Activated CD4-positive, alpha-beta T cell treated with anti-CD3 and anti-CD28 coated beads, Interleukin-2, amount 10 ng/mL, durations not matched to agents 7 days and 5 days (primary cell): ENCODE measurements at places on chromosomes 4 and X.
A peak's percentile ranks its signal among the peaks of the same experiment; 100 is the strongest.

DNA sequence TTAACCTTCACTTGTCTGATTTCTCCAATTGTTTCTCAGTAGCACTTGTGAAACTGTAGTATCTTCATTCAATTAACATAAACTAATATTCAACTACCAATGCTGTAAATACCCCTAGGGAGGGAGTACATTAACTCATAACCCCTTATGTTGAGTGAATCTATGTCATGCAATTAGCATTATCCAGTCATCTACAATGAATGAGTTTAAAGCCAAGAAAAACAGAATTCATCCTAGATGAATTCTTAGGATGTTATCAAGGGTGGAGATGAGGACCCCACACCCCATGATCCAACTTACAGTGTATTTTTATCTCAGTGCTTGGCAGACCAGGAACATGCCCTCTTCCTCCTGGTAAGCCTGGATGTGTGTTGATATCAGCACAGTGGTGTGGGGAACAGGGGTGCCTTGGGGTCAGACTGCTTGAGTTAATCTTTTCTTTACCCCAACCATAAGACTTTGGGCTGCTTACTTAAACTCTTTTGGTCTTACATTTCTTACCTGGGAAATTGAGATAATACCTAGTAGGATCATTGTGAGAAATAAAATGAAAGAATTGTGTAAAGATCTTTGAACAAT lies 62.1 kb upstream of the SCOC start:
- DNase-seq = no peak

- no peak for DNase-seq
Measured at GRCh38 chr4:70706516-70706915, 15.2 kb upstream of the RUFY3 start.

- no peak for DNase-seq
Measured at GRCh38 chr4:29708473-29708872, 1011.7 kb upstream of the PCDH7 start.

DNA sequence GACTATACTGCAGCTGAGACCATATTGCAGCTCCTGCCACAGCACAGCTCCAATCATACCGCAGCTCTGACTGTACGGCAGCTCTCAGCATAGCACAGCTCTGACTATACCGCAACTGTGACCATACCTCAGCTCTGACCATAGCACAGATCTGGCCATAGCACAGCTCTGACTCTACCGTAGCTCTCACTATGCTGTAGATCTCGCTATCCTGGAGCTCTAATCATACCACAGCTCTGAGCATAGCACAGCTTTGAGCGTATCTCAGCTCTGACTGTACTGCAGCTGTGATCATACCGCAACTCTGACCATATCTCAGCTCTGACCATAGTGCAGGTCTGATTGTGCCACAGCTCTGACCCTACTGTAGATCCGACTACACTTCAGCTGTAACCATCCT lies 139.2 kb downstream of the ASMT start:
- no peak for DNase-seq

- peak; percentile 9 for DNase-seq
Measured at GRCh38 chrX:30887721-30888120, 1.3 kb downstream of the TAB3 start.

DNA sequence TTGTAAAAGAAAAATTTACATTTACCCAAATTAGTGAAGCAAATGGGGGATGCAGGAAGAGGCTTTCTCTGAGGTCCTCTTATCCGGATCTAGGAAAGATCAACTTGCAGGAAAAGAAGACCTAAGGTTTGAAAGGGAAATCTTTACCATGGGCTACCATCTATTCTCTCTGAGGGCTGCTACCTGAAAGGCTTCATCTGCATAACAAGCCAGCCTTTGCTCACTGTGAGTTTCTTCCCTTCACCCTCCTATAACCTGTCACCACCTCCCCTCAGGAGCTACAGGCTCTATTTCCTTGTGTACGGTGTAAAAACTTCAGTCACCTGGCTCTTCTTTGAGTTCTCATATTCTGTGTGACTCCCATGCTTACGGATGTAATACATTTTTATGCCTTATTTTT lies 118.6 kb upstream of the BEND4 start:
- DNase-seq = no peak

DNA sequence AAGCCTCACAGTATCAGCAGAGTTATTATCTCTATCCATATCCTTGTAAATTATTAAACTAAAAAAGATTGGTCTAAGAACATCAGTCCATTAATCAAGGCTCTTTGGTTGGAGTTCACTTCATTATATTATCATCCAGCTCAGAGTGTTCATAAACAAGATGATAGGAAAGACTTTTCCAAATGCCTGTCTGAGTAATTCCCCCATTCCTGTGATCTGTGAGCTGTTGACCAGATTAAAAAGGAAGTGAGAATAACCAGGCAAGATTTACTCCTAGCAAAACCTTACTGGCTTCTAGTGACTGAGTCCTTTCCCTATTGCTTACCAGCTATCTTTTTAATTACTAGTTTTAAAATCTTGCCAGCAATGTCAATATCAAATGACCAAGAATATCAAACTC lies 14.9 kb downstream of the PKD2 start:
- DNase-seq = no peak

- DNase-seq = no peak
Measured at GRCh38 chr4:82809619-82810018, 11.0 kb upstream of the SCD5 start.

DNA sequence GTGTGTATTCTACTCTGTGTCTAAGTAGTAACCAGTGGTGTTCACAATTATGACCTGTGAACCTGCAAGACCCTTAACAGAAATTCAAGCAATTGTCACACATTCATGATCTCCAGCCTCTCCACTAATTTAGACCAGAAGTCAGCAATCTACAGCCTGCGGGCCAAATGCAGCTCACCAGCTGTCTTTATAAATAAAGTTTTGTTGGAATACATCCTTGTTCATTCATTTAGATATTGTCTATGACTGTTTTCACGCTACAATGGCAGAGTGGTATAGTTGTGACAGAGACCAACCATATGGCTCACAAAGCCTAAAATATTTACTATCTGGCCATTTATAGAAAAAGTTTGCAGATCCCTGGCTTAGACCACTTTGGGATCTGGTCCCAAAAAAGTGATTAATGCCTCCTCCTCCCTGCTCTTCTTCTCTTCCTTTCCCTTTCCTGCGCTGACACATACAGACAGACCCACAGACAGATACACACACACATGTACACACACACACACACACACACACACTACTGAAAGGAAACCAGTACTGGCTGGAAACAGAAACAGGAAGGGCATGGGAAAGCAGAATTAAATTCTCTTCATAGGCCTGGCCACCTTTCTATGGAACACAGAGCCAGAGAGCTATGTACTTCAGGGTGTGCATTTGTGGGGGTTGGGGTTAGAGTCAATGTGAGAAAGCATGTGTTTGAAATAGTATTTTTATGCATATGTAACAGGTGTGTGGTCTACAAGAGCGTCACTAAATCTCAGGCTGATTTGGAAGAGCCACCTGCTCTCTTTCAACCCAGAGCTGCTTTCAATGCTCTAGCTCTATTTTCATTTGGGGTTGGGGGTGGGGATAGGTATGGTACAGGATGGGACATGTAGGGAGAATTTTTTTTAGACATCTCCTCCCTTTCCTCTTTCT lies 49.7 kb upstream of the TMEM164 start:
- no peak for DNase-seq

DNA sequence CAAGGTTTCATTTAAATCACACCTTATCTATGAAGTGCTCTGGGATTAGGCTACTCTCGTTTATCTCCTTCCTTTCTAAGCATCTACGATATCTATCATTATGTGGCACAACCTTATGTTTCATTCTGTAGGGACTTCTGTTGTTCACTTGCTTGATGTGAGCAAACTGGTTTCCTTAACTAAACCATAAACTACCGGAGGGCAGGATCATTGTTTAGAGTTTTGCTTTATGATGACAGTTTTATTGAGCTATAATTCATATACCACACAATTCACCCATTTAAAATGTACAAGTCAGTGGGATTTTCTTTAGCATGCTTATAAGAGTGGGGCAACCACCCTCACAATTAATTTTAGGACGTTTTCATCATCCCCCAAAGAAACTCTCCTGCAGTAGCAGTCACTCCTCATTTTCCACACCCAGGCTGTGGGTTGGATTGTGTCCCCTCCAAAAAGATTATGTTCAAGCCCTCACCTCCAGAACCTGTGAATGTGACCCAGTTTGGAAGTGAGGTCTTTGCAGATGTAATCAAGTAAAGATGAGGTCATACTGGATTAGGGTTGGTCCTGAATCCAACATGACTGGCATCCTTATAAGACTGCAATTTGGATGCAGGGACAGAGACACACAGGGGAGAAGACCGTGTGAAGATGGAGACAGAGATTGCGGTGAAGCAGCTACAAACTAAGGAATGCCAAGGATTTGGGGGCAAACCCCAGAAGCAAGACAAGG lies 42.1 kb upstream of the SH3RF1 start:
- DNase-seq = no peak

GRCh38 chrX:115350711-115351381 lies 61.3 kb downstream of the LUZP4 start:
- DNase-seq = no peak

- DNase-seq = no peak
Measured at GRCh38 chr4:130424211-130424610, 1328.3 kb downstream of the C4orf33 start.

GRCh38 chr4:47525154-47525819 lies 40.2 kb downstream of the ATP10D start:
- no peak for DNase-seq

DNA sequence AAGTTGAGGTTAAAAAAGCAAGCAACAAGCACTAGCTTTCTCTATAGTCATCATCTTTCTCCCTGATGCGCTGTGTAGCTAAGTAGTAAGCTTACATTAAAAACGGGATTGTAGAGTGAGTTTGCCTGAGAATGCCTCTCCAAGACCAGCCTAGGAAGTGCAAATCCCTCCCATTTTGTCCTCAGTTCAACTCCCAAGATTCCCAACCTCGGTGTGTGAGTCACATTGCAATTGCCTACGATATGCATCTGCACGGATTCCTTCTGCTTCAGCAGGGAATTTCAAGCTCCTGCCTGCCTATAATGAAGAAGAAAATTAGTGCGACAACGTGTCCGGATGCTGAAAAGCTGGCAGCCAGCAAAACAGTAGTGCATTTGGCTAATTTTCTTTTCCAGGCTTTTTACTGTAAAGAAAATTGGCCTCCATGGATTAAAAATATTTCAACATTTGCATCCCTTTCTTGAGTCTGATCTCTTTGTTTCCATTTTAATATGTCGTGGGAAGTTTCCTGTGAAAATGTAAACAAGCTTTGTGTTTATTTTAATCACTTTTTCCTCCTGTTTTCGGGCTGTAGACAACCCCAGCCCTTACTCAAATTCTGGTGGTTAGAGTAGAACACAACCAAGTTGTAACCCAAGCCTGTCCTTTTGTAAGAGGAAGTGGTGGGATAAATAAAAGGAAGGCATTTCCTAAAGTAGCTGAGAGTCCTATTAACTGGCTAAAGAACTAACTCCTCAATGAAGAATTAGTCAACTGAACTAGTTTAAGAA lies 58.4 kb upstream of the TET2 start:
- no peak for DNase-seq

DNA sequence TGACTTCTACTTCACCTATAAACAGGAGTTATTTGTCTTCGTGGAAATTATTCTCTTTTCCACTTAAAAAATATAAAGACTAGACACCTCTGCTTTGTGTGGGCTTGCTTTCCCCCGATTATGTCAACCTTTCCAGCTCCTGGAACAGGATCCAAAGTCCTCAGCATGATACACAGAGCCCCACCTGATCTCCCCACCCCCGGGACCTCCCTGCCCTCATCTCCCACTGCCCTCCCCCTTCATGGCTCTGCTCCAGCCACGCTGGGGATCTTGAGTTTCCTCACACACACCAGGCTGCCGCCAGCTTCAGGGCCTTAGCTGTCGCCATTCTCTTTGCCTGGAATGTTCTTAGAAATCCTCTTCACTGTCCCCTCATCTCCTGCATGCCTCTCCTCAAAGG lies 55.3 kb downstream of the MBNL3 start:
- no peak for DNase-seq

DNA sequence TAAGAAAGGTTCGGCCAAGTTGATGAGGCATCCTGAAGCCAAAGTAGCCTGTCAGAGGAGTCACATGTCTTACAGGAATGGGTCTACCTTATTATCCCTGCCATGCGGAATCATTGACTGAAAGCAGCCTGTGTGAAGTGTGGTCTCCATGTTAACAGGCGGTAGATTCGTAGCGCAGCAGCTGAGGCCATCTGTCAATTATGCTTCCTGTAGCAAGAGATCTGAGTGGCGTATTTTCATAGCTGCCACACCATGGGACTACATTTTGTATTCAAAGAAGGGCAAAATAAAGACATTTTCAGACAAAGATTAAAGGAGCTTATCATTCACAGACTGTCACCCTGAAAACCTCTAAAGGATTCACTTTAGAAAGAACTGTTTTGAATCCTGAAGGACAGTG lies 11.2 kb upstream of the MED14 start:
- DNase-seq = no peak

- DNase-seq = no peak
Measured at GRCh38 chrX:109918753-109919152, 84.2 kb upstream of the TMEM164 start.

GRCh38 chr4:141999446-142000143 lies 363.2 kb downstream of the IL15 start:
- no peak for DNase-seq

- no peak for DNase-seq
Measured at GRCh38 chr4:84309191-84309590, 189.9 kb downstream of the NKX6-1 start.

- no peak for DNase-seq
Measured at GRCh38 chr4:121760205-121760604, 4.8 kb downstream of the SMIM43 start.

GRCh38 chr4:38102957-38103588 lies 142.9 kb downstream of the PTTG2 start:
- no peak for DNase-seq

- no peak for DNase-seq
Measured at GRCh38 chrX:39720945-39721344, 376.8 kb downstream of the BCOR start.

DNA sequence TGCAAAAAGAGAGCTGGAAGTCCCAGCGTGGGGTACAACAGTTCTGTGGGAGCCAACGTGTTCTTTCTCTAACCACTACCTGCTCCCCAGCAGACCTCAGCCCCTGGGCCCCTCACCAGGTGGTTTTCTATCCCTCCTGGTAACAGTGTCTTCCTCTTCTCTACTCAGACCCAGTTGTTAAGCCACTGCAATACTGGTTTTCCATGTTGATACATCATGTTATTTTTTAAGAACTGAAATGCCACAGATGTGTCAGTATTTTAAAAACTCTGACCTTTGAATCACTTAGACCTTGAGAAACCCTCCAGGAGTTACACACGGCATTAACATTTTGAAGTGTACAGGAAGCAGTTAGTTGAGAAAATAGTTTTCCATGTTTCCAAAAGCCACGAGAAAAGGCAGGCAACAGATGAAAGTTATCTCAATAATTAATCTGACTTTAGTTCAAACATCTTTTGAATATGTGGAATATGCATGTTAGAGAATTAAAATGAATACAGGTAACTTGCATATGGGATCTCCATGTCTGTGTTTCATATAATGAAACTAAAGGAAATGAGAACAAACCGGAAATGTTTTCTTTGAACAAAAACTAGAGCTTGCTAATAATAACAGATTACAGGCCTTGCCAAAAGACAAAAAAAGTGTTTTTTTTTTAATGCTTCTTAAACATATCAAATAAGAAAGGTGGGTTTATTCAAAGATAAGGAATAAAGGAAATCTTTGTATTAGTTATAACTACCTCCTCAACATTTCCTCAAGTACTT lies 108.8 kb downstream of the ZNF827 start:
- DNase-seq = no peak
